ENCODE measurements at places on chromosomes 3 and 15. TPM values are rescaled to one million over a fixed set of nuclear protein-coding genes. Genes with fewer than 3 reads are reported as not detected.

GRCh38 chr15:28020644-28021043, 78.5 kb downstream of the OCA2 start:
- DNase-seq, result no peak

- DNase-seq, result no peak
These were observed 52.5 kb upstream of the UBE2Q2 start for GRCh38 chr15:75790631-75791336.

- DNase-seq, result no peak
These were observed 1.5 kb upstream of the NCK1 start for GRCh38 chr3:136860541-136860940.

DNA sequence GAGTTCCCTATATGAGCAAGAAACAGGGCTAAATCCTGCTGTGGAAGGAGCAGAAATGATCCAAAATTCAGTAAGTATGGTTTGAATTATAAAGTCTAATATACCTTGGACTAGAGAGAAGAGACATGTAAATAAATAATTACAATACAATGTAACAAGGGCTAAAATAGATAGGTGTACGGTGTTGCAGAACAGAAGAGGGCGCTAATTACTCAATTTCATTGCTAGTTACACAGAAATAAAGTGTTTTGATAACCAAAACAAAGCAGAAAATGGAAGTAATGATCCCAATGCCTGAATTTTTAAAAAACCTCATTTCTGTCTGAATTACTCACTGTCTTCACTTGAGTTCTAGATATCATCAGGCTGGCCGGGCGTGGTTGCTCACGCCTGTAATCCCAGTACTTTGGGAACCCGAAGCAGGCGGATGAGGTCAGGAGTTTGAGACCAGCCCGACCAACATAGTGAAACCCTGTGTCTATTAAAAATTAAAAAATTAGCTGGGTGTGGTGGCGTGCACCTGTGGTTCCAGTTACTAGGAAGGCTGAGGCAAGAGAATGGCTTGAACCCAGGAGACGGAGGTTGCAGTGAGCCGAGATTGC, 8.3 kb upstream of the PLCH1 start:
- no peak for DNase-seq

C3orf52 gene
- 1.7 TPM for total RNA-seq

- DNase-seq, result no peak
These were observed 76.3 kb upstream of the ARHGEF3 start for GRCh38 chr3:56878074-56878473.
